Ecto neural progenitor cell (in vitro differentiated cells): ENCODE measurements at places on chromosomes 3 and 15.

DNA sequence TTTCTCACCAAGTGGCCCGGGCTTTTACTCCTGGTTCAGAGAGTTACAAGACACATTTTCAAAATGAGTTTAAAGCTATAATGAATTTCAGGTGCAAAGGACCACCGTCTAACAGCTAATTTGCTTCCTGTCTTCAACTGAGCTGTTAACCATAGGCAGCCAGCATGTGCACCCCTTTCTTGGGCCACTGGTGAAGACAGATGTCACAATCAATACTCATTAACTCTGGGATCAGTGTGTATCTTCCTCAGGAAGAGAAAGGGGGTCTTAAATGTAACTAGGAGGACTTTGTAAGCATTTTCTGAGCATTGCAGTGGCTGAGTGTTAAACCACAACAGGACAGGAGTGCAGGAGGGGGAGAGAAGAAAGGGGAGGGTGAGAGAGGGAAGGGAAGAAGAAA lies 750.7 kb upstream of the CFAP20DC start:
- DNase-seq, result no peak

GRCh38 chr3:138332472-138333073 lies 2.9 kb upstream of the NME9 start:
- no peak for DNase-seq

GRCh38 chr3:89699771-89700170 lies 592.4 kb downstream of the EPHA3 start:
- DNase-seq, result no peak

GRCh38 chr3:189119950-189120349 lies 51.8 kb upstream of the TPRG1 start:
- DNase-seq, result no peak

DNA sequence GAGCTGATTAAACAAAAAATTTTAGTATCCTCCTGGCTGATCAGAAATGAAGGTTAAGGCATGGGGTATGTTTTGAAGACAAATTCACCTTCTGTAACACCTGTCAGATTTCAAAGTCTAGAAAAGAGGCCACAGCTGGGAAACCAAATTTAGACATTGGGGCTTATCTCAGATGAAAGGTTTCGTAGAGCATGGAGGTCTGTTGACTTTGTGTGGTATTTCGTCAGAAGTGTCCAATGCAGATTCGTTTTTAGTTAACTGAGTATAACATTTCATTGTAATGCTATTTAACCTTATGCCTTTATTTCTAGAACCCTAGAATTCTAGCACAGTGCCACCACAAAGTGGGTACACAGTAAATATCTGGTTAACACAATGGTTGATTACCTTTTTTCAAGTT lies 61.7 kb downstream of the FNDC3B start:
- no peak for DNase-seq

DNA sequence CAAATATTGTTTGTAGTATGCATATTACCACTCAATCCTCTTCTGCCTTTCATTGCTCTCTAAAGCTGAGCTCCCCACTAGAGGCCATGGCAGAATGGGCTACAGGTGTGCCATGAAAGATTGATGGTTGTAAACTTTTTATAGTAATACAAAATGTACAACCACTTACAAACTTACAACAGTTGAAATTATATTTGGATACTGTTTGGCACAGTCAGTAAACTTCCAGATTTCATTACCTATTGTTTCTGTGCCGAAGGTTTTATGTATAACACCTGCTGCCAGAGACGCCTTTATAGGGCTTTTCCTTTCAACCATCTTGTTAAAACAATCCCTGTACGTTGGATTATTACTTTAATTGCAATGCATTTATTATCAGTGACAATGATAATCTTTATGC lies 7.0 kb downstream of the ROPN1 start:
- DNase-seq, result no peak

DNA sequence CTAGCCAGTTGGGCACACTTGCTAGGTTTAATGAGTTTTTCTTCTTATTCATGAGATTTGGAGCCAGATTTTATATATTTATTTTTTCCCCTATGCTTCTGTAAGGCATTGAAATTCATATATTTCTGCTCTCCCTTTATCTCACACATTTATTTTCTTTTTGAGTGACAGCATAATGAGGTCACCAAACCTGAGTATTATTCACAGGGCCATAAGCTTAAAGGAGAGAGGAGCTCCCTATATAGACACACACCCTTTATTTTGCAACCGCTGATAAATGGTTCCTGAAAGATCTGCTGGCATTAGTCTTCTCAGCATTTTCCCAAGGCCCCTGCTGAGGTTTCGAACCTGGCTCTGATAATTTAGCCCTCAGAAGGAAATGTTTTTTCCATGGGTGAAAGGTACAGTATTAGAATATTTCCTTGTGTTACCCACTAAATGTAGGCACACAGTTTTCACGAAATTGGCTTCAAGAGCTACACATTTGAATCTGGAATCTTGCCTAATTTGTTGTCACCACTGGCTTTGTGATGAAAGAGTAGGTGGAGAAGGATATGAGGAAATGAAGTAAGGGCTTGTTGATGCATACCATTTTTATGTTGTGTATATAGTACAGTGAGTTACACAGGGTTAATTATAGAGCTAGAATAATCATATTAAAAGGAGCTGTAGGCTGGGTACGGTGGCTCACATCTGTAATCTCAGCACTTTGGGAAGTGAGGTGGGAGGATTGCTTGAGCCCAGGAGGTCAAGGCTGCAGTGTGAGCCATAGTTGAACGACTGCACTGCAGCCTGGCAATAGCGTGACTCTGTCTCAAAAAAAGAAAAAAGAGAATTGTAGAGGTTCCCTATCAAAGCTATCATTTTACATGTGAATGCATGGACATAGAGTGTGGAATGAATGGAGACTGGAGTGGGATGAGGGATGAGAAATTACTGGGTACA lies 6.5 kb downstream of the KLHL18 start:
- DNase-seq, result no peak

- DNase-seq, result peak; percentile 47
These were observed 1.9 kb upstream of the MEX3B start for GRCh38 chr15:82047453-82048400.

DNA sequence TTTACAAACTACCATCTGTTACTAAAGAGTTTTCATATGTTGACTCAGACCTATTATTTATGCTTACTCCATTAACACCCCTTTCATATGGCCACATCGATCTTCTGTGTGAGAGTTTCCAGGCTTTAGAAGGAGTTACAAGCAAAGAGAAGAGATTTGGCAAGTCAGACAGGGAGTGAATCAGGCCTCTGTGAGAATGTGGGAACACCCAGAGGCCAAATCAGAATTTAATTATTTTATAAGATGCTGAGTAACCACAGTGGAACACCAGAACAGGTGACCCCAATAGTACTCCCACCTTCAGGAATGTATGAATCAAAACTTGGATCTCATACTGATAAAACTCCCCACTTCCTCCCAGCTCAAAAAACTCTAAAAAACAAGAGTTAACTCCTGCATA lies 42.0 kb downstream of the IFT57 start:
- DNase-seq, result no peak

GRCh38 chr3:188071636-188072035 lies 82.3 kb upstream of the LPP start:
- DNase-seq, result no peak

DNA sequence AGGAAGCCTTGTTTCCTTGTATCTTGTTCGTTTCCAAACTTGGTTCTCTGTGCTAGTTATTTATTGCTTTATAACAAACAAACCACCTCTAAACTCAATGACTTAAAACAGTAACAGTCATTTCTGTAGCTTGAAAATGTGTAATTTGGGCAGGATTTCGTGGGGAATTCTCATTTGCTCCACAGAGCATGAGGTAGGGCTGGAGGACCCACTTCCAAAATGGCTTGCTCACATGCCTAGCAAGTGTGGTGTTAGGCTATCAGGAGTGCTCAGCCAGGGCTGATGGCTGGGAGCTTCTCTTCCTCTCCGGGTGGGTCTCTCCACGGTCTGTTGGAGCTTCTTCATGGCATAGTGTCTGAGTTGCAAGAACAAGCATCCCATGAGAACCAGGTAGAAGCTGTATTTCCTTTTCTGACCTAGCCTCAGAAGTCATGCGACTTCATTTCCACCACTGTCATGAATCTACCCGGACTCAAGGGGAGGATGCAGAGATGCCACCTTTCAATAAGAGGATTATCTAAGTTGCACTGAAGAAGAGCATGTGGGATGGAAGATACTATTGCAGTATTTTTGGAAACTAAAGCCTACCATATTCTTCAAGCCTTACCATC lies 8.2 kb upstream of the TNIK start:
- no peak for DNase-seq

DNA sequence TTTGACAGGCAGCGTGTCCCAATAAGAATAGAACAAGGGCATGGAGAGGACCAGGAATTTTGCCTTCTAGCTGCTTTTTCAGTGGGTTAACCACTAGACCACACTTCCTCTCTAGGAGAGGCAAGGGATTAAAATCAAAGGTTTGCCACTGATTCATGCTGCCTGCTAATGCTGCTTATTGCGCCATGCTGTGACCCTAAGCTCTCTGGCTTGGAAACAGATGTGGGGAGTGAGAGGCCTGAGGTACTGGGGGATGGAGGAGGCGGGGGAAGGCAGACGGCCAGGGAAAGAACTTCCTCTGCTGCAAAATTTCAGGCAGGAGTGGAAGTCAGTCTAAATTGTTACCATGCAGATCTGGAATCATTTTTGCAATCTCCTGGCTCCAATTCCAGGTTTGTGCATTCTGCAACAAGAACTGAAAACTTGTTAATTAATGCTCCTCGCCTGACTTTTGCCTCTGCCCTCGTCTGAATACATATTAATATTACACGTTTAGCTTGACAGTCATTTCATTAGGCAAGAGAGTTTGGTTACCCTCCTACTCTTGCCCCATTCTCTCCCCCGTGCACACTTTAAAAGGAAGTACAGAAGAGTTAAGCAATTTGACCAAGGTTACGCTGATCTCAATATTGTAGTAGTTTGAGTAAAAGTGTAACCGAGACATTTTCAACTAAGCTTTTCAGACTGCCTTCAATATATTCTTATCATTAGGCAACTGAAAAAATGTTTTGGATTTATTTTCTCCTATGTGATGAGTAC lies 121.7 kb upstream of the SPRED1 start:
- DNase-seq, result peak; percentile 69
